Activated CD8-positive, alpha-beta memory T cell treated with anti-CD3 and anti-CD28 coated beads for 24 hours (primary cell): ENCODE measurements at places on chromosomes 12 and 14.

GRCh38 chr14:68544081-68544892 is 248.6 kb downstream of the ZFP36L1 start:
- DNase-seq: no peak

- DNase-seq: no peak
These were observed 249.0 kb downstream of the DPF3 start for GRCh38 chr14:72644758-72645489.

GRCh38 chr12:85725991-85726390 is 110.2 kb downstream of the RASSF9 start:
- no peak for DNase-seq

GRCh38 chr12:77409551-77409950 is 344.2 kb upstream of the E2F7 start:
- no peak for DNase-seq

GRCh38 chr14:52328276-52328675 is 14.2 kb downstream of the PTGER2 start:
- no peak for DNase-seq

- DNase-seq: no peak
These were observed 96.9 kb upstream of the FGD4 start for GRCh38 chr12:32302218-32303173.

DNA sequence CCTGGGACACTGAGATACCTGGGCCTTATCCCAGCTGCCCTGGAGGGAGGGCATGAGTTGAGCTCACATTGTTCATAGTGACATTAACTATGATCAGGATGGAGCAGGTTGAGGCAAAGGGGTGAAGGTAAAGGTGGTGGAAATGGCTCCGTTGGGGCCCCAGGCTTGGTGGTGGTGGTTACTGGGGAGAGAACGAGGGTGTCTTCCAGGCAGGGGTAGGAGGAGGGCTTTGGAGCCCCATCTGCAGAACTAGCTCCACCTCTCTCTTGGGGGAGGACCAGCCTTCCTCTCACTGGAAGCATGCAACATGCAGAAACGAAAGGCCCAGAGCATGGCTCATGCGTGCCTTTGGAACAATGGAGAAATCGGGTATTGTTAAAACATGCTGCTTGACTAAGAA is 217.0 kb downstream of the SLC41A2 start:
- DNase-seq: no peak

DNA sequence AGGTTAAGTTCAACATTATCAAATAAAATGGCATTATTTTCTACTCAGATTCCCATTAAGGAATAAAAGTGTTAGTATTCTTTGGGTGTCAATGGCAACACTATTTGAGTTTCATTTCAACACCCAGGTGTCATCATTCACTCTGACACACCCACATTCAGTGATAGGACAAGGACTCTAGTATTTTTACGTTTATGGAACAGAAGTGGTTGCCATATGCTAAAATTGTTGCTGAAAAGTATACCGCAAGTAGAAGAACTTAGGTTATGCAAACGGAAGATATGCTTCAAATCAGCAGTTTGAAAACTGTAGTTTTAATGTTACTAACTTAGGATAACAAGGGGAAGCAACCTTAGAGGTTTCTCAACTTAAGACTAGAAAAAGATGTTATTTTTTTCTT is 20.0 kb upstream of the SGPP1 start:
- no peak for DNase-seq

- no peak for DNase-seq
These were observed 21.4 kb upstream of the RASSF8 start for GRCh38 chr12:25937096-25937495.

- no peak for DNase-seq
These were observed 94.8 kb downstream of the LRP6 start for GRCh38 chr12:12171991-12172511.
